ENCODE measurements at places on chromosomes 6 and 20.

GRCh38 chr20:54382419-54382818 lies 93.0 kb upstream of the DOK5 start:
- DNase-seq = no peak

DNA sequence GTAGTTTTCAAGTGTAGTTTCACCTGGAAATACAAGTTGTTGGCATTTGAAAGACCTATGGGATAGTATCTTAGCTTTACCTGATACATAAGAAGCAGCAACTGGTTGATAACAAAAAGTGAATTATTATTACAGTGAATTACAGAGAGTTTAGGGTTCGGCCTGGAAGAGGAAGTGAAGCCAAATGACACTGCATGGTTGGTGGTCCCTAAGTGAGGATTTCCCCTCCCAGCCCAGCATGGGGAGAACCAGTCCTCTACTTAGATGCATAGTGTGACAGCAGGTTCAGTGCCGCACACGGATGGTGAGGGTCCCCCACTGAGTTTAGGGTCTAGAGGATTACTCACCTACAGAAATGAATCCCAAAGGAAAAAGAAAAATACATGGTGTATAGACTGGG lies 18.1 kb downstream of the HLA-DPB1 start:
- no peak for DNase-seq

DNA sequence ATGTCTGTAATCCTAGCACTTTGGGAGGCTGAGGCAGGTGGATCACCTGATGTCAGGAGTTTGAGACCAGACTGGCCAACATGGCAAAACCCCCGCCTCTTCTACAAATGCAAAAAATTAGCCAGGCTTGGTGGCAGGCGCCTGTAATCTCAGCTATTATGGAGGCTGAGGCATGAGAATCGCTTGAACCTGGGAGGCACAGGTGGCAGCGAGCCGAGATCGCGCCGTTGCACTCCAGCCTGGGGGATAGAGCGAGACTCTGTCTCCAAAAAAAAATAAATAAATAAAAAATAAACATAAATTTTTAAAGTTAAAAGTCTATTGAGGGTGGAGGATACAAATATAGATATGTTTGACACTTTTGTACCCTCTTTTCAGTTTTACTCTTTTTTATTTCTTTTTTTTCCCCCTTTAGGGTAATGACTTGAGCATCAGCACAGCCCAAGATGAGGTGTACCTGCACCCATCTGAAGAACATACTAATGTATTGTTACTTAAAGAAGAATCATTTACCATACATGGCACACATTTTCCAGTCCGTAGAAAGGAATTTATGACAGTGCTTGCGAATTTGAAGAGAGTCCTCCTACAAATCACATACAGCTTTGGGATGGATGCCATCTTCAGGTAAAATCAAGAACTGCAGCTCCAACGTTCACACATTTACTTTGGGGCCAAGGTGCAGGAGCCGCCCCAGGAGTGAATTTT lies 368.9 kb downstream of the LAMA2 start:
- peak; percentile 48 for DNase-seq

DNA sequence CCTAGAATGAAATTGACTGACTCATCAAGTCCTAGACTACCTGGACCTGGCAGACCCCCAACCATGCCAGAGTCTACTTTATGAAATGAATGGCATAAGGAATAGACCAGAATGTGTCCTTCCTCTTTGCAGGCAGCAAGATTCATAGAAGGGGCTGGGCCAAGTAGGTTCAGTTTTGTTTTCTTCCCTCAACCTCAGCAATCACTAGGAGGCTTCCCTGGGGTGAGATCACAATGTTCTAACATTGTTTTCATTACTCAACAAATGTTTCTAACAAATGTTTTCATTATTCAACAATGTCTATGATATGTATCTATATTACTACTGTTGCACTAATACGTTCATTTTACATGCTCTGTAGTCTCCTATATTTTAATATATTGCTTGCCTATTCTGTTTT lies 8.4 kb upstream of the FAM162B start:
- no peak for DNase-seq

DNA sequence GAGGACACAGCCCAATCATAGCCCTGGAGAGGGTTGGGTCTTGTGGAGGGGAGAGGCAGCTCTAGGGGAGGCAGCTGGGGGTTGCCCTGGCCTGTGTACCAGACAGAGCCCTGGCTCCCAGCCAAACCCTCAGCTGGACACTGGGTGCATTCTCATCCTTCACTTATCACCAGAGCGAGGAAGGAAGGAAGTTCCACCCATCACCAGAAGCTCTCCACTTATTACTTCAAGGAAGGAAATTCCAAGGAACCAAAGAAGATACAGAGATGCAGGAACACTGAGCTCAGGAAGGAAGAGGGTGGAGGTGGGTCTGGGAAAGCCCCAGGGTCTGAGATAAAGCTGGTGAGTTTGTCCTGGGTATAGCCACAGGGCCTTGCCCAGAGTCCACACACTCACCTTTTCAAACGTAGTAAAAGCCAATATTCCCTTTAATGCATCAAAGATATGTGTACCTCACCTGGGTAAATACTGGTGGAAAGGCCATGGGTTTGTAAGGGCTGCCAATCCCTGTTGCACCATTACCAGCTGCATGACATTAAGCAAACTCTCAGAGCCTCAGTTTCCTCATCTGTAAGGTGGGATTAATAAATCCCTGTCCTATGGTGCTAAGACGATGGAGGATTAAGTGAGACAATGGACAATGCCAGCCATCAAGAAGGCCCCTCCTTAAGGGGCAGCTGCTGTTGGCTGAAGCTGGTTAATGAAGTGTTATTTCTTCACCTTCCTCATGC lies 109.7 kb upstream of the NAA20 start:
- no peak for DNase-seq

- DNase-seq = no peak
Measured at GRCh38 chr6:25179051-25179778, 100.0 kb upstream of the CARMIL1 start.

GRCh38 chr6:33983721-33984465 lies 162.0 kb downstream of the GRM4 start:
- DNase-seq = no peak

Data from T-helper 2 cell treated with Interferon-gamma antibody and Interleukin-4, amounts not matched to agents 5 μg/mL and 100 μg/mL, for 36 hours (primary cell).